Urothelium cell line (cell line): ENCODE measurements at places on chromosomes 11 and 22.

DNA sequence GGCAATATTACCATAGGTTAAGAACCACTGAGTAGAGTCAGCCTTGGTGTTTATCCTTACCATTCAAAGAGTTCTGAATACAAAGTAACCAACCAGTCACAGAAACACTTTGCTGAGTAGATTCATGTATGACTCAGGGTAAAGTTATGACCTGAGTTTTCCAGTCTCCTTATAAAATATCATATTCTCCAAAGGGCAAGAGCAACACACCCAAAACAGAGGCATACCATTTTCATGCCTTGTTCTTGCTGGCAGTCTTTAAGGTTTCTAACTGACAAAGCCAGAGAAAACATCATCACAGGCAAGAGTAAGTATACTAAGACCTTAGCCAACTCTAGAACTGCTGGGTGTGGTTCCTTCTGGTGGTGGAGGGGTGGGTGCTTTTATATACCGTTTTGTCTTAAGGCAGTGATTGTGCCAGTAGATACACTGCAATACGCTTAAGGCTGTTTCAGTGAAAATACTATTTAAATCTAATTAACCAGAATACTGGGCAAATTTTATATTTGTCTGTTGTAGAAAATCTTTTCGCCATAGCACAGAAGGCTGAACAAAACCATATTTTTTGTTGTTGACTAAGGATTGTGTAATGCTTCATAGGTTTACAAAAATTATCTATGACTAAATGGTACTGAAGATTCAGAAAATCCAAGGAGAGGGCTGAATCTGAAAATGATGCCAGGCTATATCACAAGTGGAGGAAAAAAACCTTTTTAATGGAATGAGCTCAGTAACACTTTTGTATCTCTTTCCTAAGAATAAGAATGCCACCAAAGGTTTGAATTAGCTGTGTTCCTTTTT lies 3.0 kb downstream of the ATL3 start:
- peak; percentile 62 for DNase-seq

- DNase-seq, result no peak
Observed at GRCh38 chr11:12069066-12069676, 41.2 kb upstream of the MICAL2 start.

- no peak for DNase-seq
Observed at GRCh38 chr11:9787260-9787659, 123.4 kb downstream of the SWAP70 start.

DNA sequence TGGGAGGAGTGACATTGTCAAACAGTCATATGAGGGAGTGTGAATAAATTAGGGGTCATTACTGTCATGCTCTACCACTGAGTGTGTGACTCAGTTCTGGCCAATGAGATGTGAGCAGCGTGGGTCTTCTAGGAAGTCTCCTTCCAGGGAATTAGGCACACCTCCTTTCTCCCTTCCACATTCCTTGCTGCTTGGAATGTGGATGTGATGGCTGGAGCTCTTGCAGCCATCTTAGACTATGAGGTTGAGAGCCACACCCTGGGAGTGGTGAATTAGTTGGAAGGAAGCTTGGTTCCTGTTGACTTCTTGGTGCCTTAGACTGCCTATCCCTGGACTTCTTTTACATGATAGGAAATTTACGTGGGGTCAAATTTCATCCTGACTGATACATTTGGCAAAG lies 36.5 kb upstream of the SMIM38 start:
- no peak for DNase-seq

GRCh38 chr11:33375688-33376311 lies 118.6 kb downstream of the HIPK3 start:
- peak; percentile 62 for DNase-seq

DNA sequence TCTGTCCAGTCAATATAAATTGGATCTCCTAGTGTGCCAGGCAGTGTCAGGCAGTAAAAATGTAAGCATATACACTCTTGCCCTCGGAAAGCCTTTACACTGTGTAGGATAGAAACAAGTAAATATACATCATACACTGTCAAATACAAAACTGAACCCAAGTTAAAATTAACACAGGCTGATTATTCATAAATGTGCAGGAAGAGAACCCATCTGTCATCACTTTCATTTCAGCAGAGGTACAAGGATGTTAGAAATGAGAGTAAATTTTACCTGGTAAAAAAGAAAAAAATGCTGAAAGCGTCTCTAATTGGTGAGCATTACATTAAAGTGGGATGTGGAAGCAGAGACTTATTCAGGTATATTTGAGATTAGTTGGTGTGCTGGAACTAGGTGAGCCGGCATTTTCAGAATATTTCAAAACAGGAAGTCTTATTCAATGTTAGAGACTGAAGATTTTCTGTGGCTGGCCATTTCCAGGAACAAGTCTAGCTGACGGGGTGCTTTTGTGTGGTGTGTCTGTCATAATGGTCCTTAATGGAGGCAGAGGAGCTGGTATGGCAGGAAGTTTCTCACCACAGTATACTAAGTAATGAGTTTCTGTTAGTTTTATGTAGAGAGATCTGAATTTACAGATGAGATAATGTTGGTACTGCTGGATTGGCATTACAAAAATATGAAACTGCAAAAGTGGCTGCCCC lies 192.6 kb downstream of the CASP12 start:
- peak; percentile 6 for DNase-seq

GRCh38 chr11:69462106-69462951 lies 19.1 kb upstream of the LINC01488 start:
- no peak for DNase-seq

- DNase-seq, result no peak
Observed at GRCh38 chr11:120994091-120994859, 29.6 kb upstream of the TBCEL start.

DNA sequence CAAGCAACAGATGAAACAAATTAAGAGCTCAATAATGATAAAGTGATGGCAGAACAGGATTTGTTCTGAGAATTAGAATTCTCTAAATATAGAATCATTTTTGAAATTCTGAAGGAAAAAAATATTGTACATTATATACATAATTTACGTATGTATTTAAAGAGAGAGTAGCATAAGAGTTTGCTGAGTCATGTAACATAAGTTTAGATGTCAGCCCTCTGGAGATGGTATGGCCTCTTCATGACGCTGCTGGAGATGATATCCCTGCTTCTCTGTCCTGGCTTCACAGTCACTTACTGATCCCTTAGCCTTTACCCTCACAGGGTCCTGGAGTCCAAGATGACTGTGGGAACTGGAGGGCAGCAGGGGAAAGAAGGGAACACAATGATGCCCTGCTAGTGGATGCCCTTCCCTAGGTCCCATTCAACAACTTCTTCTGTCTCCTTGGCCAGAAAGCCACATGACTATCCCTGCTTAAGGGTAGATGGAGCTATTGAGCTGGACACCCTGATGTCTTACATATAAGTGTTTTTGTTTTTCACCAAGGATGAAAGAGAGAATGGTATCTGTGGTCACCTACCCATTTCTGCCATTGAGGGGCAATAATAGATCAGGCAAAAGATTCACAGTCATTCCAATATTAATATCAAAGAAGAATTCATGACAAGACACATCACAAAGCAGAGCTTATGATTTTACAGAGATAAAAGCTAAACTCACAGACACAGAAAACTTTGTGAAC lies 753.1 kb downstream of the TBC1D22A start:
- DNase-seq, result no peak

- DNase-seq, result no peak
Observed at GRCh38 chr11:126114486-126115126, 51.9 kb upstream of the CDON start.

GRCh38 chr22:44489817-44490216 lies 8.2 kb downstream of the RTL6 start:
- DNase-seq, result no peak

DNA sequence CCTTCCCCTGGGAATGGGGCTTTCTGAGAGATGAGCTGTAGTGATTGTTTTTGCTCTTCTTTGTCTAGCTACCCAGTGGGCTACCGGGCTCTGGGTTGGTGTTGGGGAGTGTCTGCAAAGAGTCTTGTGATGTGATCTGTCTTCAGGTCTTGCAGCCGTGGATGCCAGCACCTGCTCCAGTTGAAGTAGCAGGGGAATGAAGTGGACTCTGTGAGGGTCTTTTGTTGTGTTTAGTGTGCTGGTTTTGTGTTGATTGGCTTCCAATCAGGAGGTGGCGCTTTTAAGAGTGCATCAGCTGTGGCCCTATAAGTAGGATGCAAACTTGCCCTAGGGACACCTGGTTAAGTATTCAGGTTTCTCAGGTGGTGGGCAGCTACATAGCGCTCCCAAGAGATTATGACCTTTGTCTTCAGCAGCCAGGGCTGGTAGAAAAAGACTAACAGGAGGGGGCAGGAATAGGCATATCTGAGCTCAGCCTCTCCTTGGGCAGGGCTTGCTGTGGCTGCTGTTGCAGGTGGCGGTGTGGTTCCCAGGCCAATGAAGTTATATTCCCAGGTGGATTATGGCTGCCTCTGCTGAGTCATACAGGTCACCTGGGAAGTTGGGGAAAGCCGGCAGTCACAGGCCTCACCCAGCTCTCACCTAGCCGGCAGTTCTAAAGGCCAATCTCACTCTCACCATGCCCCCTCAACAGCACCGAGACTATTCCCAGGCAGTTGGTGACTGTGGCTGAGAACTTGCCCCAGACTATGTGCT lies 315.7 kb upstream of the C11orf87 start:
- DNase-seq, result no peak

GRCh38 chr11:128152796-128153696 lies 434.3 kb downstream of the ETS1 start:
- DNase-seq, result no peak

GRCh38 chr11:77395460-77396173 lies 78.3 kb downstream of the PAK1 start:
- DNase-seq, result no peak

DNA sequence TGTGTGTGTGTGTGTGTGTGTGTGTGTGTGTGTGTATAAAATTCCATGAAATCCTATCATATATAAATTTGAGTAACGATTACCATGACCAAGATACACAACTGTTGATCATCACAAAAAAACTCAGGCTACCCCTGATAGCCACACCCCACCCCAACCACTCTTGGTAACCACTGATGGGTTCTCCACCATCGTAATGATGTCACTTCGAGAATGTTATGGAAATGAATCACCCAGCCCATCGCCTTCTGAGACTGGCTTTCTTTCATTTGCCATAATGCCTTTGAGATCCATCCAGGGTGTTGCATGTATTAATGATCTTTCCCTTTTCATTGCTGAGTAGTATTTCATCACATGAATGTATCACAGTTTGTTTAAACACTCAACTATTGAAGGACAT lies 496.0 kb downstream of the MIAT start:
- peak; percentile 66 for DNase-seq

GRCh38 chr11:1880746-1881441 lies 10.8 kb downstream of the PRR33 start:
- no peak for DNase-seq

GRCh38 chr11:63595296-63595695 lies 18.9 kb downstream of the PLAAT3 start:
- DNase-seq, result no peak

DNA sequence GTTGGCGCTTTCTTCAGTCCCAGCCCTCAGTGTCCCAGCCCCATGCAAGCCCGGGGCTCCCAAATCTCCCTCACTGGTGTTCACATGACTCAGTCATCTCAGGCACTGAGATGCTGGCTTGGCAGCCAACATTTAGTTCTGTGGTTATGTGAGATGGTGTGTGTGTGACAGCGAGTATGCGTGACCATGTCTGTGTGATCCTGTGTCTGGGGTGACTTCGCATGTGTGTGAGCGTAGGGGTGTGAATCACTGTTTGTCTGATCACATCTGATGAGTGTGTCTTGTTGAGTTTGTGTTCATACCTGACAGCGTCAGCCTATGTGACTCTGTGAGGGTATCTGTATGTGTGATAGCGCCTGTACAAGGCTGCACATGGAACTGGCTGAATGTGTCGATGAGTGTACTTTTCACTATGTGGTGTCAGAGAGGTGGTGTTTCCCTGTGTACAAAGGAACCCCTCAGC lies 16.2 kb downstream of the CREB3L1 start:
- no peak for DNase-seq

GRCh38 chr22:21941921-21942320 lies 10.7 kb downstream of the PPM1F start:
- no peak for DNase-seq

DNA sequence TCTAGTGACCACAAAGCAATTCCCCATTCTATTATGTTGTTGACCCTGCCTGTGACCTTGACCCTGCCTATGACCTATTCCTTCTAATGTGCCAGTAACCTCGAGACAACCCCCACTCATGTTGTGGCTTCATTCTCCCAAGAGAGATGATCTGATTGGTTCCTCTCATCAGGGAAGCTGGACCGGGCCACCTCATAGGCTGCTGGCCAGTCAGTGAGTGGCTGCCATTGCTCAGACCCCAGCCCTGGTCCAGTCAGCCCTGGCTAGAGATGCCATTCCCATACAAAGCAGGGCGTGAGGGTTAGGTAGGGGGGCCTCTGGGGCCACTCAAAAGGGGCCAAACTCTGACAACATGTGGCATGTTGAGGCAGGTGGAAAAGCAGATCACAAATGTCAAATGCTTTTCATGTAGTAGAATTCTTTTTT lies 11.9 kb downstream of the SLC29A2 start:
- DNase-seq, result peak; percentile 11

- no peak for DNase-seq
Observed at GRCh38 chr22:47160781-47161520, 398.5 kb downstream of the TBC1D22A start.

DNA sequence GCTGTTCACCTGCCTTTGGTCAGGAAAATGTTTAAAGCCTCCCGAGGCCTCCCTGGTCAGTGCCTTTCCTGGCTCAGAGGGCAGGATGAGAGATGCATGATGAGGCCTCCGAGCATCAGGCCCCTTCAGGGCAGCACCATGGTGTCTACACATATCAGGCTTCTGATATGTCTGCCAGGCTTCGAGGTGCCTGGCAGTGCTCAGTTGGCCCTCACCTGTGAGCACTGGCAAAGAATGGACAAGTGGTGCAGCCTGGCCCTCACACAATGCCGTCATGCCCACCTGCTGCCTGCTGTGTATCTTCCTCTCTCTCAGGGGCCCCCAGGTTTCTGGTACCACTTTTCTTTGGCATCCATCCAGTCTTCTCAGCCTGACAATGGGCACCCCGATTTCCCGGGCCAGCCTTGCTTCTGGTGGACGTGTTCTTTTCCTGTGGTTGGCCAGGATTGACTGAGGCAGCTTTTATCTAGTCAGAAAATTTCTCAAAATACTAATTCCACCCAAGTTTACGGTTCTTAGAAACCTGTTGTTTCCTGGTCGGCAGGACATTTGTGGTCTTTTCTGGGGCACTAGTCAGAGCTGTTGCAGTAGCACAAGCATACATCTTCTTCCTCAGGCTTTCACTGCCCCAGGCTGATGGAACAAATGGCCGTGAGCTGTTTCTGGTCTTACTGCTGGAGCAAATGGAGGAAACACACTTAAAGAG lies 76.8 kb upstream of the SUSD2 start:
- no peak for DNase-seq

GRCh38 chr11:86589856-86590589 lies 82.4 kb downstream of the ME3 start:
- DNase-seq, result no peak

- no peak for DNase-seq
Observed at GRCh38 chr11:44096360-44097185, 1.1 kb downstream of the EXT2 start.

DNA sequence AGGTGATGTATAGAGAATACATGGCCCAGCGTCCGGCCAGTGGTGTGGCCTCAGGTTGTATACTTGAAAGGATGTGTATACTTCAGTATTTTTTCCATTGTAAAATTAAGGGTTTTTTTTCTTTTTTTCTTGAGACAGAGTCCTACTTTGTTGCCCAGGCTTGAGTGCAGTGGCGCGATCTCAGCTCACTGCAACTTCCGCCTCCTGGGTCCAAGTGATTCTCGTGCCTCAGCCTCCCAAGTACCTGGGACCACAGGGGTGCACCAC lies 15.8 kb downstream of the ZBTB16 start:
- no peak for DNase-seq
